ENCODE measurements at places on chromosomes 12 and 14.

GRCh38 chr14:105058521-105059034 is 6.7 kb downstream of the GPR132 start:
- DNase-seq, result no peak

DNA sequence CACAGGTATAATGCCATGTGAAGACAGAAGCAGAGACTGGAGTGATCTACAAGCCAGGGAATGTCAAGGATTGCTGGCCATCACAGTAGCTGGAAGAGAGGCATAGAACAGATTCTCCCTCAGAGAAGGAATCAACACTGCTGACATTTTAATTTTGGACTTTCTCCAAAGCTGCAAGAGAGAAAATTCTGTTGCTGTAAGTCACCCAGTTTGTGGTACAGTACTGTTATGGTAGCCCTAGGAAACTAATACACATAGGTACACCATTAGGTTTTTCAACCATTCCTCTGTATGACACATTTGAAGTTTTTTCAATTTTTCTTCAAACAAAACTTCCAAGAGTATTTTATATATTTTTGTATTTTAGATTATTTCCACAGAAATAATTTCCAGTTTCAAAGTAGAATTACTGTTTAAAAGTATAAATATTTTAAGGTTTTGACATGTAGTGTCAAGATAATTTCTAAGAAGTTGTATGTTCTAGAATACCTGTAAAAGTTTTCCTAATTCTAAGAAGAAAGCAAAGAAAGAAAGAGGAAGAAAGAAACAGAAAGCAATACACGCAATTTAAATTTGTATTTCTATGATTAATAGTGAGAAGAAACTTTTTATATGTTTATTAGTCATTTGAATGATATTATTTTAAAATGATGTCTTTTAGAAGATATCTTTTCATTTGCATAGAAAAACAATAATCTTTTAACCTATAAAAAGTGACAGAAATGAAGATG is 64.9 kb upstream of the CATSPERB start:
- no peak for DNase-seq

GRCh38 chr14:51723990-51724389 is 72.3 kb downstream of the FRMD6 start:
- DNase-seq, result no peak

DNA sequence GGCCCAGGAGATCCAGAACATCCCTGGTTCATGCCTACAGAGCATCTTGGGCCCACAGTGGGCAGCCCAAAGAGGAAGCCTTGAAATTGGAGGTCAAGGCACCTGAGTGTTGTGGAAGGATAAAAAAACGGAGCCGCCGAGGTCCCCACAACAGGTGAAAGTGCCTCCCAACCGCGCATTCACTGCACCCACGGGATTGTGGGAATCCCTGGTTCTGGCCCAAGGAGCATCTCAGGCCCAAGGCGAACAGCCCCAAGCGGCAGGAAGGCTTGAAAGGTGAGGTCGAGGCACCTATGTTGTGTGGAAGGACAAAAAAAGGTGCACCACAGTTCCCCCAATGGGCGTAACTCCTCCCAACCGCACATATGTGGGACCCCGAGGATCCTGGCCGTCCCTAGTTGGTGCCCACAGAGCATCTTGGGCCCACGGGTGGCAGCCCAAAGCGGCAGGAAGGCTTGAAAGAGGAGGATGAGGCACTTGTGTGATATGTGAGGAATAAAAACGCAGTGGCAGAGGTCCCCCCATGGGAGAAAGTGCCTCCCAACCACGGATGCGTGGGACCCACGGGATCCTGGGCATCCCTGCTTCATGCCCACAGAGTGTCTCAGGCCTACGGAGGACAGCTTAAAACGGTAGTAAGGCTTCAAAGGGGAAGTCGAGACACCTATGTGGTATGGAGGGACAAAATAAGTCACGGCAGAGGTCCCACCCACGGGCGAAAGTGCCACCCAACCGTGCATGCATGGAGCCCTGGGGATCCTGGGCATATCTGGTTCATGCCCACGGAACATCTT is 583.9 kb downstream of the ALG10 start:
- no peak for DNase-seq
